ENCODE measurements at places on chromosomes 7 and 10.
A peak's percentile ranks its signal among the peaks of the same experiment; 100 is the strongest.

GRCh38 chr10:69768386-69768785, 33.3 kb upstream of the COL13A1 start:
- DNase-seq, result no peak

DNA sequence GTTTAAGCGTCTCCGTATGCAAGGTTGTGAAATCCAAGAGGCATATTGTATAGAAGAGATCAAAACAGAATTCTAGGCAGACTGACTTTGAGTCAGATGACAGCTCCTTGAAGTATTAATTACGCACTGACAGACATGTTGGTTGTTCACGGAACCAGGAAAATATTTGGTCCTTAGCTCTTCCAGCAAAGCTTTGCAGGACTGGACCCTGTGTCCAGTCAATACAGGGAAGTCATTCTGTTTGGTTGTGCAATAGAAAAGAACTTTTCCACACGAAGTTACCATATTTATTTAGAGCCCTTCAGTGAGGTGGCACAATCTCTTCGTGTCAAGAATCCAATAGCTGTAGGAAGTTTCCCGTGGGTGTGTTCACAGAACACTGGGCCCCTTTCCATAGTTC, 205.3 kb downstream of the ARHGAP21 start:
- DNase-seq, result no peak

- DNase-seq, result no peak
Measured at GRCh38 chr10:59575269-59575668, 134.4 kb downstream of the SLC16A9 start.

- peak; percentile 59 for DNase-seq
Measured at GRCh38 chr10:101297901-101298486, 56.0 kb upstream of the BTRC start.

DNA sequence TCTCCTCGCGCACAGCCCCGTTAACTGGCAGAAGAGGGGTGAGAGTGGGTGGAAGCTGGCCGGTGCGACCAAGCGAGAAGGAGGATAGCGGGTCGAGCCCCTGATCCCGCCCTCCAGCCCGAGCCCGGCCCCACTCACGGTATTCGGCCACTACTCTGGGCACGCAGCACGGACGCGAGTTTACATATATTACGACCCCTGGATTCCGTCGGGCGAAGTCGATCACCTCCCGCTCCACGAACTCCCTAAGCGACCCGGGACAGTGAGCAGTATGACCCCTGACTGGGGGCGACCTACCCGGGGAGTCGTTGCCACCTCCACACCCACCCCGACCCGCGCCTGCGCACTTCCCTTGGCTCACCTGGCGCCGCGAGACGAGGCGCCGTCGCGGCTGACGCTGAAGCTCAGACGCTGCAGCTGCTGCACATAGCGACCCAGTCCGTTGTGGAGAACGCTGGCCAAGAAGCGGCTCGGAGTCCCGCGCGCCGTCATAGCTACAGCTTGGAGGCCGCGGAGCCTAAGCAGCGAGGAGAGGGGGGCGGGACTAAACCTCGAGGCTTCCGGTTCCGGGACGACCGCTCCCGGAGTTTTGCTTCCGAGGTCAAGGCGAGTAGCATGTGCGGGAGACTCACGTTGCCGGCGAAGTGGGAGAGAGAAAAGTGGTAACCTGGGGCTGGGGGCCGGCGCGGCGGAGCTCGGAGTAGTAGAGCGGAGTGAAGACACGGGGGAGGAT, at the start of the genes MRPL43 and TWNK:
MRPL43 (minus strand) TSS at position 546 of the 733 bp plus-strand sequence; CDS start at position 492, 54 bp downstream.
TWNK (plus strand) TSS at position 592 of the 733 bp plus-strand sequence. CDS start 668 bp downstream, outside the sequence.
- peak; percentile 71 for DNase-seq

DNA sequence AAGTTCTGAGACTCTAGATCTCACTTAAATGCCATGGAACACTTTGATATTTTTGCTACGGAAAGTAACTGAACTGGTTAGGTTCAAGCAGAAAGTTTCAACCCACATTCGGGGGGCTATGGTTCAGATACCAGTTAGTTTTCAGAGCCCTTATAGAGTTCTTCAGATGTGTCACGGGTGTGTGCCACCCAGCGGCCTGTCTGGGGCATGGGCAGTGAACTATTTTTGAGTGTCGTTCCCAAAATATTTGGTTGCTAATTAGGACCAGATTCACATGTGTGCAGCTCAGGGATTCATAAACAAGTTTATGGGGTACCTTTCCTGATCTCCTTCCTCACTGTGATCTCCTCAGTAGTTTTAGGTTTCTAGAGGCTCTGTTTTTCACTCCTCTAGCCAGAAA, 271.9 kb downstream of the C7orf25 start:
- DNase-seq, result peak; percentile 37

GRCh38 chr10:78916227-78916626, 152.5 kb upstream of the ZMIZ1 start:
- no peak for DNase-seq

DNA sequence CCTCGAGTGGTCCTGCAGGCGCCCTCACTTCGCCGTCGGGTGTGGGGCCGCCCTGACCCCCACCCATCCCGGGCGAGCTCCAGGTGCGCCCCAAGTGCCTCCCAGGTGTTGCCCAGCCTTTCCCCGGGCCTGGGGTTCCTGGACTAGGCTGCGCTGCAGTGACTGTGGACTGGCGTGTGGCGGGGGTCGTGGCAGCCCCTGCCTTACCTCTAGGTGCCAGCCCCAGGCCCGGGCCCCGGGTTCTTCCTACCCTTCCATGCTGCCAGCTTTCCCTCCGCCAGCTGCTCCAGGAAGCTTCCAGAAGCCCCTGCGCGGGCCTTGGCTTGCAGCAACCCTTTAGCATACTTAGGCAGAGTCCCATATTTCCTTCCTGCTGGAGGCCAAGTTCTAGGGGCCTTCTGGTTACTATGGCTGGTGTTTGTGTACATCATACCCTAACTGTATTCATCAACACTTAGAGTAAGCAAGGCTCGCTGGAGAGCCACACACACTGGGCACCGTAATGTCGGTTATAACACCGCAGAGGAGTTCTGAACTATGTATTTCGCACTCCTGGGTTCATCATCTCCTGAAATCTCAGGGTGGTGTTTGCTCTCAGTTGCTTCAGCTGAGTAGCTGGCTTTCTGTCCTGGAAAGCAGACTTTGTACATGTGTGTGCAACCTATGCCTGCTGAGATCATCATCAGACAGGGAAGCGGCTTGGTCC, 471 bp downstream of the MGMT start:
- DNase-seq, result no peak

DNA sequence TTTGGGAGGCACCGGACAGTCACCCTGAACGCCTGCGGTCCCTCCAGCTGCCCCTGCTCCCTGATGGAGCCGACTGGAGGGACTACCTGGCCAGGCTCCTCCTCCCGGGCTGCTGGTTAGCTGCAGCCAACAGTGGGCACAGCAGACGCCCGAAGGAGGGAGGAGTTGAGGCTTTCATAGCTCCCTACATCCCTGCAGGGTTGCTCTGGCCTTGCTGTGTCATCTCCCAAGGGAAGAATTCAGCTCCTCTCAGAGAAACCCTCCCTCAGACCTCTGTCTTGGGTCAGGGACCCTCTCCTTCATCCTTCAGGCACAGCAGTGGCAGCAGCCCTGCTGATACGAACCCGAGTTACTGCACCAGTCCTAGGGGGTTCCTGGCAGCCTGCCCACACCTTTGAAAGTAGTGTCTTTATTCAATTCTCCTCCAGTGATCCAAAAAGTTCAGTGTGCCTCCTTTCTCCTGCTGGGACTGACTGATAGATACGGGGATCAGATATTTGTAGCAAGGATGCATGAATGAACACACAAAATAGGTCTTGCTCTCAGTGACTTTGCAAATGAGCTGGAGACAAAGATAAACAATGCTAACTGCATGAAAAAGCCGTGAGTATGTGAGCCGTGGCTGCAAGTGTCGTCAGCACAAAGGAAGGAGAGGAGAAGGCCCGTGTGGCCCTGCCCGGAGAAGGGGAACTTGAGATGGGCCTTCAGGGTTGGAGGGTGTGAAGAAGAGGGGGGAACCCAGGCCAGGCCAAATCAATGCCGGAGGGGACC, 136.6 kb downstream of the PRKAG2 start:
- no peak for DNase-seq

GRCh38 chr7:12715372-12716133, 28.1 kb downstream of the ARL4A start:
- DNase-seq, result peak; percentile 87

DNA sequence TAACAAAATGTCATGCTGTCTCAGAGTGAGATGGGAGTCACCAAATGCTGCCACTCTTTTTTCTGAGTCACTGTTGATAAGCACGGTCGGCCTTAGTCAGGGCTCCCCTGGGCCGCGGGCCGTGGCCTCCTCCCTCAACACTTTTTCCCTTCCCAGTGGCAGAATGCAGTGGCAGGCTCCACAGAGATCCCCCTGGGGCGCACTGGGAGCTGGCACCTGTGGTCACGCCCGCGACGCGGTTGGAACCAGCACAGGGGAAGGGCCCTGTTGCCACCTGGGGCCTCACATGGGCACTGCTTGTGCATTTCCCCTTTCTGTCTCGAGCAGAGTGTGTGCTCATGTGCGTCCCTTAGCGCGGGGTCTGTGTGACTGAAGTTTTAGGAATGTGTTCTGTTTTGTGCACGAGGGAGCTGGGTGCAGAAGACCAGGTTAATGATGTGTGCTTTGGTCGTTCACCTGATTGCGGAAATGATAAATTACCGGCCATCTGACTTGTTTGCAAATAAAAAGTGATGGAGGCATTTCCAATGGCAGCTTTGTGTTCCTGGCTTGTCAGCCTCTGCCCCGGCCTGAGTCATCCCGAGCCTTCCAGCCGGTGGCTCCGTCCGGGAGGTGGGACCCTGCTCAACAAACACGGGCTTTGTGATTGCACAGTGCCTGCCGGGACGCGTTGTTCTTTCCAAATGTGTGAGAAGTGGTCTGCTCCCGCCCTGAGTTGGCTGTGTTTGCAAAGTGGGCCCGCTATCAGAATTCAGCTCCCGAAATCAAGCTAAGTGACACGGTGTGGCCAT, 100.7 kb downstream of the NKX6-2 start:
- DNase-seq, result no peak

DNA sequence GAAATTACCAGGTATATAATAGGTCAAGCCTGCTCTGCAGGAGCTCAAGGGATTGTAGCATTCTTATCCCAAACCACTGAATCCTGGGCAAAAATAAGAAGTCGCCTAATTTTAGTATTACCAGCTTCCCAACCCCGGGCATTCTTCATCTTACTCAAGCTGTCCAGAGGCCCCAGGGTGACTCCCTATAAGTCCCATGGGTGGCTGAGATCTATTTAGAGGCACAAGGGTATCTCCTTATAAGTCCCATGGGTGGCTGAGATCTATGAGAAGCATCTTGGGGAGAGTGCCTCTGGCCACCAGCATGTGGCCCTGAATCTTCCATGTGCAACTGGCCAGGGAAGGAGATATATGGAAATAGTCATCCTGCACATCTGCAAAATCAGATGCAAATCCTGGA, 38.9 kb downstream of the PRSS2 start:
- no peak for DNase-seq

GRCh38 chr10:17961551-17962422, 10.1 kb downstream of the SLC39A12 start:
- no peak for DNase-seq

- no peak for DNase-seq
Measured at GRCh38 chr7:150428671-150429451, 21.6 kb upstream of the GIMAP8 start.

GRCh38 chr10:124650820-124651401, 93.3 kb downstream of the FAM53B start:
- no peak for DNase-seq

DNA sequence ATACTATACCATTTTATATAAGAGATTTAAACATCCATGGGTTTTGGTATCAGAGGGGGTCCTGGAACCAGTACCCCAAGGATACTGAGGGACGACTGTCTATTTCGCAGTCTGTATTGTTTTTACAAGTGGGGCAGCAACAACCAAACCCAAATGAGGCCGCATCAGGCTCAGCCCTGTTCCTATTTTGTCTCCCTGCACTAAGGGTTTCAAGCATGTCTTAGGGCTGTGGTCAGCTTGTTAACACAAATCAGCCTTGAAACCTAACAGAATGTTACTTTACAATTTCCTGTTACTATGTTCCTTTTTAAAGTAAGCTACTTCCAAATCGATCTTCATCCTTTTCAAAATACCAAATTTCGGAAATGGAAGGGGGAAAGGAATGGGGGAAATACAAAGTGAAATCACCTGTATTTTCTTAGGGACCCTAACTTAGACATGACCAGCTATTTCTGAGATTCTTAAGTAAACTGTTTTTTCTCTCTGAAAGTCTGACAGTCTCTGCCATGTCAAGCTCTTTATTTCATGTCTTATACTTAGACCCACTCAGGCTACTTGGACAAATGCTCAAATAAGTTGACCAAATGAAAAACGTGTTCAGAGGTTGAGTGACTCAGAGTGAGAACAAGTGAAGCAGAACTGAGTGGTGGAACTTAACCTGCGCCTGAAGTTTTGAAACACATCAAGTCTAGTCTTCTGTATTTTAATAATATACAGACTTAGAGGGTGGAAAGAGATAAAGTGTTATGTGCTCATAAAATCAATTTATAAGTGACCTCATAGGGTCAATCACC, 75.8 kb downstream of the C1GALT1 start:
- no peak for DNase-seq

DNA sequence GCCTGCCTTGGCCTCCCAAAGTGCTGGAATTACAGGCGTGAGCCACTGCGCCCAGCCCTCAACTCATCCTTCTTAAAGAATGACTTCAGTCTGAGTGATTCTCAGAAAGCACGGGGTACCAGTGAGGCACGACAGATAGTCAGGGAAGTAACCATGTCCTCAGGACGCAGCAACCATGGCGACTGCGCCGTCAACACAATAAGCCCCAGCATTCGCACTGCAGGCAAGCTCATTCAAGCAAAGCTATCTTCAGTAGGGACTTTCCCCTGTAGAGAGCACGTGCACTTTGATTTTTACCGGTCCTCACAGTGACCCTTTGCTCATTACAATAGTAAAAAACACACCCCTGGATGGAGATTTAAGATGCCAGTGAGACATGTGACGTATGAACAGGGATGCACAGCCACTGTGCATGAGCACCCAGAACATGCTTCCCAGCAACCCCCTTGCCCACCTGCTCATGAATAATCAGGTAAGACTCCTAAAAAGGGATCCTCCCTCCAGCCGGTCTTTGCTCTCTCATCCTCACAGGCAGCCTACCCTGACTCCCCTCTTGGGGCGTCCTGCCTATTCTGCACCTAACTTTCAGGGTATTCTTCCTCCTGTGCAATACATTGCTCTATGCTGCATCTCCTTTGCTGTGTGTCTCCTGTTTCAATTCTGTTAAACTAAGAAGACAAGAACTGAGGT, 9.1 kb downstream of the WDR86 start:
- DNase-seq, result no peak
